Stimulated activated CD4-positive, alpha-beta T cell treated with anti-CD3 and anti-CD28 coated beads, Interleukin-1b, Interleukin-23, amount 100 ng/mL, for 24 hours (primary cell): ENCODE measurements at places on chromosomes 2 and 18.

GRCh38 chr2:64979744-64980143, 9.5 kb upstream of the SLC1A4 start:
- DNase-seq, result no peak

- no peak for DNase-seq
These were observed 108.2 kb upstream of the CAPN13 start for GRCh38 chr2:30915486-30915885.

DNA sequence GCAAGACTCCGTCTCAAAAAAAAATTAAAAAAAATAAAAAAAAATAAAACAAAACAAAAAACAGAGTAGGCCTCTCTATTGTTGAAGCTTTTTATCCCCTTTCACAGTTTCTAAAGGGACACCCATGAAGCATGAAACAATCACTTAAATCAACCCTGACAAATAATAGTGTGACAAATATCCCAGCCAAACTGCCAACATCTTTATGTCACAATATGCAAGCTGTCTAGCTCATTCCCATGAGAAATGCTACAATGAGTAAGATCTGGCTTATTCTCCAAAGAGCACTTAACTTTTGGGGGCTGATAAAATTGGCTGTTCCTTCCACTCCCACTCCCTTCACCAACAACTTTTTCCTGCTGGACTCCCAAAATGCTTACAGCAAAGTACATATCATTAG, 21.7 kb upstream of the ABCA12 start:
- DNase-seq, result no peak

DNA sequence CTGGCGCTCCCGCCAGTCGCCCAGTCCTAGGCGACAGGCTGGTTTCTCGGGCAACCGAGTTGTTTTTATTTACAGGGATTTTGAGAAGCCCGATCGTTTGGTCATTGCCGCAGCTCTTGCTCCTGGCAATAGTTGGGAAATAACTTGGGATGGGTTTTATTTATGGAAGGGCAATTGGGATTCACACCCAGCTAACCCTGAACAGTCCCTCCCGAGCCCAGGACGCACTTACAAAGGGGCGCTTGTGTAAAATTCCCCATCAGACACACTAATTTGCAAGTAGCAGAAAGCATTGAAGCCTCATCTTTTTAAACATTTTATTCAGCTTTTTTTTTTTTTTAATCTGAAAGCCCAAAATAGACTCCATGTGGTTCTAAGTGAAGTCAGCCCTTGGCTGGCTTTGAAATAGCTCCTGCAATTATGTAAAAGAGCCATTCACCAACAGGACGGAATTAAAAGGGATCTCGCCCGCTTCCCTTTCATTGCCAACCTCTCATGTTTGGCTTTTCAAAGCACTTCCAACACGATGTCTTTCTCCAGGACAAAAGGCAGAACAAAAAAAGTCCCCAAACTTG, 3.6 kb upstream of the GBX2 start:
- no peak for DNase-seq

GRCh38 chr2:231364961-231365810, 30.3 kb upstream of the B3GNT7 start:
- no peak for DNase-seq
